Dorsolateral prefrontal cortex (tissue), 122 donors: ENCODE measurements at places on chromosomes 5 and 9. TPM values are rescaled to one million over a fixed set of nuclear protein-coding genes. Genes with fewer than 3 reads are reported as not detected.

OR1J2 gene
- not detected for total RNA-seq

NR5A1 gene
- total RNA-seq = 0.46 TPM

CCDC152 gene
- total RNA-seq = 3.3 TPM

DNA sequence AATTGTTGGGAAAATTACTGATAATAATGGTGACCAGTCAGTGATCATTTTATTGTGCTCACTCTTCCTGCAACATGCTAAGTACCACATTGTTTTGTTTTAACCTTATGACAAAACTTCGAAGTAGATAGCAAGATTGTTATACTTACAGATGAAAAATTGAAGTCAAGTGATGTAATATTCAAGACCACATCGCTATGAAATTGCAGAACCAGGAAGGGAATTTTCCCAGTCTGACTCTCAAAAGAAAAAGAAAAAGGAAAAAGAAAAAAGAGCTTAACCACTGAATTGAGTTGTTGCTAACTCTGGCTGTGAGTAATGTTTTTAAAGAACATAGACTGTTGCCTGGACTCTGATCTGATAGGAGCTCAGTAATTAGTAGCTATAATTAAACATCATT, 170.6 kb upstream of the HAPLN1 start:
- no peak for DNase-seq

- no peak for DNase-seq
Measured at GRCh38 chr9:80649001-80649420, 1040.3 kb downstream of the TLE1 start.

DNA sequence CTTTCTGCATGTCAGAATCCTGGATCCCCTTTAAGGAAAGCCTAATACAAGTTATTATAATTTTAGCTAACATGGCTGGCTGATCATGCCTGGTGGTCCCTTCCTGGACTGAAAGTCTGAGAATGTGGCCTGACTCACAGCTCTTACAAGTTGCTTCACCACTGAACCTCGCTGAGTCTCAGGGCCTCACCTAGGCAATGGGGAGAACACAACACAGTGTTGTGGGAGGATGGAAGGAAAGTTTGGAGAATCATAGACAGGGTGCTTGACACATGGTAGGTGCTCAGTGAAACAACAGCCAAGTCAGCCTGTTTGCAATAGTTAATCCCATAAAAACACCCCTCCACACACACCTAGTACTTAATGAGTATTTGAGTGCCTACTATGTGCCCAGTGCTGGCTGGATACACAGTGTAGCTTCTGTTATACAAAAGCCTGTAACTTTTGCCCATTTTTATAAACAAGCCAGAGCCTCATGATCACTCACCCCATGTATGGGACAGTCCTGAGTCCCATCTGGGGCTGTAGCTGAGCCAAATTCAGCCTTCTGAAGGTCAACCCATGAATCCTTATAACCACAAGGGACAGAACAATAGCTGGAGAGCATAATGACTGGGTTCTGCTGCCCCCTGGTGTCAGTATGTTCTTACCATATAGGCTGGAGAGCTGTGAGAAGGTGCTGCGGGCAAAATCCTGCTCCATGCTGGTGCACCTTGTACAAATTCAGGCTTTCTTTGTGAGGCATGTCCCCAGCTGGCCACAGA, 3.9 kb downstream of the ACSL6 start:
- peak; percentile 80 for DNase-seq

- DNase-seq = no peak
Measured at GRCh38 chr5:135085133-135085935, 51.3 kb upstream of the PITX1 start.

DNA sequence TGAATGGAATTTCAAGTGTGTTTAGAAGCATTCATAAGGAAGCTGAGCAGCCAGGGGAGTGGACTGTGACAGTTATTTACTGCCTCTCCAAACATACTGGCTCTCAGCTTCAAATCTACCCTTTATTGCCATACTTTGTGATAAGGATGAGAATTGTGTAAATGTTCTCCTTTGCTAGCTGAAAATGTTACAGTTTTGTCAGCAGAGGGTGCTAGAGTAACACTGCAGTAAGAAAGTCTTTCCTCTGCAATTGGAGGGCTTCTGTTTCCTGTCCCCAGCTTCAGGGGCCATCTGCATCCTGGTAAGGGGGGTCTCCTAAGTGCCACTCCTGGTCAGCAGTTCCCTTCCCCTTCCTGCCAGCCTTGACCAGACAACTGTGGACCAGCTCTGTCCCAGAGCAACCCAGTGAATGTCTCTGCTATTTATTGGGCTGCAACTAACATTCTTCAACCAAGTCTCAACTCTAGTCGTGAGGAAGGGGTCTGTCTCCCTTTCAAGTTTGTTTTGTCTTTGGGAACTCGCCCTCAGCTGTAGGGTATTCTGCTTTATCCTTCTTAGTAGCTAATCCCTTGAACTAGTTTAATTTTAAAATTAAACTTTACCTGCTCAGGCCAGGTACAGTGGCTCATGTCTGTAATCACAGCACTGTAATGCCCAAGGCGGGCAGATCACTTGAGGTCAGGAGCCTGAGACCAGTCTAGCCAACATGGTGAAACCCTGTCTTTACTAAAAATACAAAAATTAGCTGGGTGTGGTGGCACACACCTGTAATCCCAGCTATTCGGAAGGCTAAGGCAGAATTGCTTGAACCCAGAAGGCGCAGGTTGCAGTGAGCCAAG, 45.3 kb downstream of the RAPGEF6 start:
- DNase-seq = no peak

GRCh38 chr5:92884469-92884868, 696.5 kb downstream of the NR2F1-AS1 start:
- no peak for DNase-seq

DNA sequence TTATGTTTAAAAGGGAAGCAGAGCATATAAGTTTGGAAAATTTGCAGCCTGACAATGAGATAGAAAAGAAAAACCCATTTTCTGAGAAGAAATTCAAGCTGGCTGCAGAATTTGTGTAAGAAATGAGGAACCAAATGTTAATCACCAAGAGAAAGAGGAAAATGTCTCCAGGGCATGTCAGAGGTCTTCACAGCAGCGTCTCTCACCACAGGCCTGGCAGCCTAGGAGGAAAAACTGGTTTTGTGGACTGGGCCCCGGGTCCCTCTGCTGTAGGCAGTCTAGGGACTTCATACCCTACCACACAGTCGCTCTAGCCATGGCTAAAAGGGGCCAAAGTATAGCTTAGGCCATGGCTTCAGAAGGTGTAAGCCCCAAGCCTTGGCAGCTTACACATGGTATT, 32.1 kb upstream of the HSD17B4 start:
- no peak for DNase-seq

- DNase-seq = no peak
Measured at GRCh38 chr5:58842852-58843251, 260.0 kb downstream of the RAB3C start.

- no peak for DNase-seq
Measured at GRCh38 chr5:174721530-174722432, 2.6 kb upstream of the MSX2 start.

DNA sequence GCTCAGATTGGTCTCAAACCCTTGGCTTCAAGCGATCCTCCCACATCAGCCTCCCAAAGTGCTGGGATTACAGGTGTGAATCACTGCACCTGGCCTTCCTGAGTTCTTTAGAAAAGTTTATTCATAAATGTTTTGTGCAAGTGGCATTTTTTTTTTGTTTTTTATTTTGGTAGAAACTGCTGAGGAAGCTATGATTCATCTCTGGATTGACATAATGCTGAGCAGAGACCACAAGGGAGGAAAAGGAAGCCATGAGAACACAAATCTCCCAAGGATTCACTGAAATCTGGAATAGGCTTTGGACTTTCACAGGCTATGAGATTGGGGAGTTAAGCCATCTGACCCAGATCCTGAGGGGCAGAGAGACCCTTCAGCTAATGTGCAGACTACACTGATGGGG, 3.4 kb upstream of the SLC46A2 start:
- no peak for DNase-seq
